ENCODE measurements at places on chromosomes 1 and 21.

- DNase-seq: no peak
Measured at GRCh38 chr1:219958875-219959417, 30.6 kb upstream of the SLC30A10 start.

DNA sequence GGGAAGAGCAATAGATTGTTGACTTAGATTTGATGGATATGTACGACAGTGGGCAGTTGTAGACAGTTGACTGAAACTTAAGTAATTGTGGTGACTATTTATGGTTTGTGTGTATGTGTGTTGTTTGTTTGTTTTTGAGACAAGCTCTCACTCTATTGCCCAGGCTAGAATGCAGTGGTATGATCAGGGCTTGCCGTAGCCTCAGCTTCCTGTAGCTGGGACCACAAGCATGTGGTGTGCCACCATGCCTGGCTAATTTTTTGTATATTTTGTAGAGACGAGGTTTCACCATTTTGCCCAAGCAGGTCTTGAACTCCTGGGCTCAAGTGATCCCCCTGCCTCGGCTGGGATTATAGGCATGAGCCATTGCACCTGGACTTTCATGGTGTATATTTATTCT, 9.8 kb downstream of the SDHC start:
- no peak for DNase-seq

DNA sequence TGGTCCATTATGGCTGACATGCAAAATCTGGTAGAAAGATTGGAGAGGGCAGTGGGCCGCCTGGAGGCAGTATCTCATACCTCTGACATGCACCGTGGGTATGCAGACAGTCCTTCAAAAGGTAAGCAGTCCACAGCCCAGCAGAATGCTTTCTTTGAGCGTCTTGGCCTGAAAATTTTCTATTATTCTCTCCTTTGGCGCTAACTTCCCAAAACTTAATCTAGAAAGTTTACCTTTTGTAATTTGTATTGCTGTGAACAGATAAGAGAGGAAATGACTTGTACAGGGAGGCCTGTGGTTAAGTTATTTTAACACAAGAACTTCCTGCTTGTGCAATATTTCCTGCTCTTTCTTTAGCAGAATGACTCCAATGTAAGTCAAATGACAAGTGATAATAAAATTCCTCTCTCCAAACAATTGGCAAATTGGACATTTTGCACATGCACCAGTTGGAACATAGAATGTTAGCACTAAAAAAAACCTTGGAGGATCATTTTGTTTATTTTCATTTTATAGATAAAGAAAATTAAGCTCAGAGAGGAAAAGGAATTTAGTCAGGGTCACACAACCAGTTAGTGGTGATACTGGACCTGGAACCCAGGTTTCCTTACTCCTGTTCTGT, 18.9 kb downstream of the CAP1 start:
- no peak for DNase-seq

GRCh38 chr1:34714386-34714785, 40.5 kb upstream of the GJB5 start:
- DNase-seq: no peak

- DNase-seq: no peak
Measured at GRCh38 chr21:34914239-34914638, 134.9 kb downstream of the RUNX1 start.

DNA sequence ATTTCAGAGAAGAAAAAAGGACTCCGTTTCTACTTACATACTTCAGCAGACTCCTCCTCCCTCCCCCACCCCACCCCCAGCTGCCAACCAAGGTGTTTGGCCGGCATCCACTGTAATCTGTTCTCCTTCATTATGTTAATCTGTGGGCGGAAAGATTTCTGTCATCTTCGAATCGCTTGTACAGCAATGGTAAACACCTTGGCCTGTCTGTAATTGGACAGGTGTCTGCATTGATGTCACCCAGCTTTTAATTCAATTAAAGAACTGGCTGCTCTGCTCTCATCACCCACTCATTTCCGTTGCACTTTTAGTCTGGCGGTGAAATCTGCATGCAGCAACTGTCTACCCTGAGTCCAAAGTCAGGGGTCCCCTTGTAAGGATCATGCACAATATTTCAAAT, 368.6 kb downstream of the USH2A start:
- no peak for DNase-seq

- DNase-seq: no peak
Measured at GRCh38 chr1:110594456-110595352, 11.5 kb downstream of the KCNA2 start.
